Mucosa of descending colon (tissue), 3 donors: ENCODE measurements at places on chromosomes 1 and 21.

DNA sequence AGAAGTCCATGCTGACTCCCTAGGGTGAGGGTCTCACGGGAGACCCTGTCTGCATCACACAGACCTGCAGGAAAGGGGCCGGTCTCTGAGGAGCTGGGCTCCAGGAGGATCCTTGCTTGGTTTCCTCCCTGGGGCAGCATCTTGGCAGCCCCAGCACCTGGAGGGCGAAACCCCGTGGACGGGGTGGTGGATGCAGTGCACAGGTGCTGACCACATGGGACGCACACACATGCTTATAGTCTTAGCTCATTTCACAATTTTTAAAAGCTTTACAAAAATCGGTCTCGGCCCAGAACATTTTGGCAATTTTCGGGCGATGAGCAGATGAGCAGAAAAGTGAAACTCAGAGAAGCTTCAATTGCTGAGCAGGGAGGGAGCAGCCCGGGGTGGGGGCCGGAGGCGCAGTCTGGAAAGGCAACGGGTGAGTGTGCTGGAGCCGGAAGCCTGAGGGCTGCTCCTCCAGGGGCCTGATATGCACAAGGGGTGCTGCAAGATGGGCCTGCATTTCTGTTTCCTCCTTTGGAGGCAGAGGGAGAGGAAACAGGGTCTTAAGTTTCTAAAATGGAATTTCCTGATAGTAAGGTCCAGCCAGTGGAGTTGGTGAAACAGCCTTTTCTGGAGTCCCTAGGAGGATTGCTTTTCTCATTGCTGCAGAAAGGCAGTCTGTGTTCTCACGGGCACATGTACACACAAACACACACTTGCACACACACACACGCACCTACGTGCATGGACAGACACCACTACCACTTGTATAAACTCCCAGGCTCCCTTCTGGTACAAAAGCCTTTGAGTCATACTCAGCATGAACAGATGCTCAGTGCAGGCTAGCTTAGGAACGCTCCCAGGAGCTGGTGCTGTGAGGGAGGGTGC, 60.6 kb downstream of the SCCPDH start:
- DNase-seq = no peak

DNA sequence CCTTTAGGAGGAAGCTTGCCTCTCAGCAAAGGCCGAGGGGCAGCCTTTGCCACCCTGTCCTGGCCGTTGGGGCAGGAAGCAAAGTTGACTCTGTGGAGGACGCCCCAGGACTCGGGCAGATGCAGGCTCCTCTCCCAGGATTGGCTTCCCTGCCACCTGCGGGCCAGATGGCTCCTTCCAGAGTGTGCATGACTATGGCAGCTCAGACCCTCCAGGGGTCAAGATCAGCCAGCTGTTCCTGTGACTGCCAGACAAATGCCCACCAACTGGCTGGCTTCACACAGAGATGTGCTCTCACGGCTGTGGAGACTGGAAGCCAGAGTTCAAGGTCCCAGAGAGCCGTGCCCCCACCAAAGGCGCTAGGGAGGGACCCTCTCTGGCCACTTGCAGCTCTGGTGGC, 87.0 kb upstream of the VAMP3 start:
- DNase-seq = peak; percentile 17

- peak; percentile 51 for DNase-seq
Observed at GRCh38 chr1:13699510-13699909, 478 bp upstream of the PRDM2 start.

DNA sequence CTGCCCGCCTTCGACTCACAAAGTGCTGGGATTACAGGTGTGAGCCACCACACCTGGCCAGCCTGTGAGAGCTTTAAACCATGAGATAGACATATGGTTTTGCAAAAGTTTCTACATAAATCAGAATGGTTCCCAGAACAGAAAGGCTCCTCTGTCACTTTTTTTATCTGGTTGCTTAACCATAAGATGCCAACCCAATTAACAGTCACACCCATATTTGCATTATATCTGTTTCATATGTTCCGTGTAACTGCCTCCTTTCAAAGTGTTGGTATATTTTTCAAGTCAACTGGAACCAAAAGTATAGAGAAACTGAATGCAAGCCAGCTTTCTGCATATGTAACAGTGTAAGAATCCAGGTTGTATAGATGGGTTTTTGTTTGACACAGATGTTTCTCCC, 23.7 kb upstream of the RCC1 start:
- no peak for DNase-seq

DNA sequence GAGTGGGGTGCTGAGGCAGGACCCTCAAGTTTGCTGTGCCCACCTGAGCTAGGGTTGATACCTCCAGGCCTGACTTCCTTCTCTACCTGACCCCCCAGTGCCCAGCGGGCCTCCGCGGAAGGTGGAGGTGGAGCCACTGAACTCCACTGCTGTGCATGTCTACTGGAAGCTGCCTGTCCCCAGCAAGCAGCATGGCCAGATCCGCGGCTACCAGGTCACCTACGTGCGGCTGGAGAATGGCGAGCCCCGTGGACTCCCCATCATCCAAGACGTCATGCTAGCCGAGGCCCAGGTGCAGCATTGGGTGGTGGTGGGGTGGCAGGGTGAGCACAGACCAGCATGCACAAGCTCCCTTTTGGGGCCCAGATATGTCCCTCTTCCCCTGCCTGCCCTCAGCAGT, 51.3 kb upstream of the KDM4A start:
- DNase-seq = no peak

DNA sequence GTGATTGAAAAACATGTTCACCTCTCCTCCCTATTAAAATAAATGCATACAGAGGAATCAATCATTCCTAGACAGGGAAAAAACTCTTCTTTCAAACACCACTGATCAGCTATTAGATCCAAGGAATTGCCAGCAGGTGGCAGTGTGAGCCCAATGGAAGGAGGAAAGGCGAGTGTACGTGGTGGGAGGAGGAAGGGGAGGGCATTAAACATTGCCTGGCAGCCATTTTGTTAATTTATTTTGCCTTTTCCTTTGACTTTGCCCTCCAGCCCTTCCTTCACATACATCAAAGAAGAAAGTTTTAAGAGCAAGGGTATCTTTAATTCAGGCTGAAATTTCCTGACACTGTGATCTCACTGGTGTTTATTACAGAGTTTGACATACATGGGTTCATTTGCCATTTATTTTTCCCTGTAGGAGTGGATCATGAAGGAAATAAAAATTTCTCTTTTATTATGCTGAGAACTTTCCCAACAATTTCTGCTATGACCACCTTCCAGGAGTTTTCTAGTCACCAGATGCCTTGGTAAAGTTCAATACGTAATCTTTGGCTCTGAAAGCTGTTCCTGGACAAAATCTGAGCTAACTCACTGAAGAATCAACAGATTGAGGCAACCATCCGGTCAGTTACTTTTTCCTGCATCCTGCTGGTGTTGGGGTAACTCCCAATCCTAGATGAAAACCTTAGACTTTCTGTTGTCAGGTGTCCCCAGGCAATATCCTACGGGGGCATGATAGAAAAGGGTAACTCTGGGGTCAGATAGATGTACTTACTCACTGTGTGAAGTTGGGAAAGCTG, 1.9 kb upstream of the GNAI3 start:
- DNase-seq = peak; percentile 99

GRCh38 chr1:189929501-189930099, 548.1 kb downstream of the BRINP3 start:
- DNase-seq = no peak

DNA sequence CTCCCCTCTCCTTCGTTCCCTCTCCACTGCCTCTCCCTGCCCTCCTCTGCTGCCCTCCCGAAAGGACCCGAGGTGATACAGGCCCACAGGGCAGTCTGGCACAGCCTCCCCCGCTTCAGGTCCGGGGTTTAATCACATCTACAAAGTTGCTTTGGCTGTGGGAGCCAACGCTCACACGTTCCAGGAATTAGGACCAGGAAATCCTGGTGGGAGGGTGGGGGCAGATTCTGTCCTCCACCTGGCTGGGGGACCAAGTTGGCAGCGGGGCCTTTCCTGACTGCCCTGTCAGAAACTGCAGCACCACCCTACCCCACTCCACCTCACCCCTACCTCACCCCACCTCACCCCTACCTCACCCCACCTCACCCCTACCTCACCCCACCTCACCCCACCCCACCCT, 95.1 kb downstream of the WDR4 start:
- peak; percentile 24 for DNase-seq

- no peak for DNase-seq
Observed at GRCh38 chr1:8822373-8823294, 5.2 kb upstream of the RERE start.

DNA sequence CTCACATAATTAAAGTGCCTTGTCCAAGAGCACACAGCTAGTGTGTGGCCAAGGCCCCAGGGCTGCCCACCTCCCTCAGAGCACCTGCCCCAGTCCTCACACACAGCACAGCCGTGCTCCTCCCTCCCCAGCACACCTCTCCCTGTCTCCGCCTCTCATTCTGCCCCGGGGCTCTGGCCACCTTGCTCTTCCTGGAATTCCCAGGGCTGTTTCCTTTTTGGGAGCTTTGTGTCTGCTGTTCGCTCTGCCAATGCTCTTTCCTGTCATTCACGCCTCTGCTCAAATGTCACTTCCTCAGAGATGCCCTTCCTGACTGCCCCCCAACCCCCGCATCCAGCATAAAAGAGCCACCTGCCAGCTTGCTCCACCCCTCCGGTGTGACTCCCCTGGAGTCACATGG, 13.3 kb downstream of the SLC6A17 start:
- no peak for DNase-seq

- DNase-seq = no peak
Observed at GRCh38 chr1:119462964-119463363, 44.0 kb upstream of the HSD3B1 start.

- no peak for DNase-seq
Observed at GRCh38 chr1:190949939-190950338, 472.3 kb upstream of the BRINP3 start.

- DNase-seq = no peak
Observed at GRCh38 chr1:183328371-183328770, 89.8 kb downstream of the NMNAT2 start.

- no peak for DNase-seq
Observed at GRCh38 chr1:242761556-242761955, 237.1 kb upstream of the PLD5 start.

GRCh38 chr21:36246080-36246631, 73.8 kb upstream of the MORC3 start:
- DNase-seq = peak; percentile 50

DNA sequence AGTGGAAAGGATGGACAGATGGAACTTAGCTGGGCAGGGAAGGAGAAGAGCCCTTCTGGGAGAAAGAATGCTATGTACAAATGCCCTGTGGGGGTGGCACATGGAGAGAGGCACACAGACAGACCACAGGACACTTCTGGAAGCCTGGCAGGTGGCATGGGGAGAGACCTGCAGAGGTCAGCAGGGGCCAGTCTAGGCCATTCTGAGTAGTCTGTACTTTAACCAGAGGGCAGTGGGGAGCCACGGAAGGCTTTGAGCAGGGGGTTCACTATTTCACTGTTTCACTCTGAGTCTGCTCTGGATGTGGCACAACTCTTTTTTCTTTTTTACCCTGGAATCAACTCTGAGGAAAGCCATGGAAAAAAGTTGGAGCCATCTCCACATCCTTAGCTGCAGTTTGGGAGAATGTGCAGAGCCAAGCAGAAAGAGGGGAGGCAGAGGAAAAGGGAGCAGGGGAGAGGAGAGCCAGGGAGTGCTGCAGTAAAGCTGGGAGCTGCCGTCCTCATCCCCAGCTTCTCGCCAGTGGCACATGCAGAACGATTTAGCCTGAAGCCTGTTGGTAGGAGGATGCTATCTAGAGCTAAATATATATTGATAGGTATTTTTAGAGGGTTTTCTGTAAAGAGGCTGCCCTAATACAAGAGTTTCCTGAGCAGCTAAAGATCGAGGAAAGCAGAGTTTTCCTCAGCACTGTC, 34.0 kb downstream of the CACNA1E start:
- DNase-seq = no peak

DNA sequence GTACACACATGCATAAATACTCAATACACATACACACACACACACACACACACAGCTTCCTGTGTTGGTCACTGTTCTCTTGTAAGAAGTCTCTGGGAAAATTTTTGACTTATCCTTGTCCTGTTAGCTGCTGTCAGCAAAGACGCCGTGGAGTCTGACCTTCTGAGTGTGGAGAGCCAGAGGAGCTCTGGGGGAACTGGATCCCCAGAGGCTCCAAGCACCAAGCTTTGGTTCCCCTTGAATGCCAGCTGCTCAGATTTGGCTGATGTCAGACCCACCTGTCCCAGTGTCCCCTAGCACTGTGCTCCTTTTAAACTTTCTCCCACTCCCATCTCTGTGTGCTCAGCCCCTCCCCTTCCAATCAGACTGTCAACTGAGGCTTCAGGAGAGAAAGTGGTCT, 319.1 kb downstream of the CAMTA1 start:
- DNase-seq = no peak

DNA sequence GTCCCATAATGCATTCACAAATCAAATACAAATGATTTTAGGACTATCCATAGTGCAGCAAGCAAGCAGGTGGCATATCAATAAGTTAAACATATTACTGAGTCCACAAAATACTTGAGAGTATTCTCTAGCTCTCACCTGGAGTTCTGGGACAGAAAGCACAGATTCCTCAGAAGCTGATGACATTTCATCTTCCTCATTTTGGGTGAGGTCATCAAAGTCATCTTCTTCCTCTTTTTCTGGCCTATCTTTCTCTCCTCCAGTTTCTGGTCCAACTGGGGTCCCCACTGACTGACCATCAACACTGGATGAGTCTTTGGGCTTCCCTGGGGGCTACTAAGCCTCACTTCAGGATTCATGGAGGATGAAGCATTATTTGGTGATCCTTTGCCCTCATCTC, 38.9 kb downstream of the YY1AP1 start:
- no peak for DNase-seq

DNA sequence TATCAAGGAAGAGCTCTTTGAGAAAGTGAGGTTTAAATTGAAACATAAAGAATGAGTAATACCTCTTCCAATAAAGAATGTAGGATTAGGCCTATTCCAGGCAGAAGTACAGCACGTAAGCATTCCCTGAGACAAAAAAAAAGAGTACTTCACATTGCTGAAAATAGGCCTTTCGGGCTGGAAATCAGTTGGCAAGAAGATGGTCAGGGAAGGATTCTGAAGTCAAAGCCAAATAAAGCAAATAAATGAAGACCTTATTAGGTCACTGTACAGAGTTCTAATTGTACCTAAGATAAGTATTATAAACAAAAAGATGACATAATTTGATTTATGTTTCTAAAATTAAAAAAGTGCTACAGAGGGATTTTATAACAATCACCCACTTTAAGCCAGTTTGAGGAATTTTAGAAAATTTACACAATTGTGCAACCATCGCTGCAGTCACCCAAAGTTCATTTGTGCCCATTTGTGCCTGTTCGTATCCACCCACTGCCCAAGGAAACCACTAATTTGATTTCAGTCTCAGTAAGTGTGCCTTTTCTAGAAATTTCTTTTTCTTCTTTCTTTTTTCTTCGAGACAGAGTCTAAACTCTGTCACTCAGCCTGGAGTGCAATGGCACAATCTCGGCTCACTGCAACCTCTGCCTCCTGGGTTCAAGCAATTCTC, 58.6 kb downstream of the FMO4 start:
- DNase-seq = no peak

GRCh38 chr1:176694713-176695112, 231.7 kb downstream of the PAPPA2 start:
- DNase-seq = no peak

GRCh38 chr1:87805666-87806378, 477.1 kb downstream of the LMO4 start:
- no peak for DNase-seq

- DNase-seq = no peak
Observed at GRCh38 chr1:38336301-38336923, 289.8 kb upstream of the POU3F1 start.

GRCh38 chr1:56754708-56755479, 64.3 kb downstream of the FYB2 start:
- DNase-seq = no peak

GRCh38 chr1:110707232-110707631, 32.5 kb upstream of the KCNA3 start:
- no peak for DNase-seq

GRCh38 chr1:90705956-90706355, 11.1 kb downstream of the BARHL2 start:
- DNase-seq = no peak
